Putamen (tissue), 1 donor: ENCODE measurements at places on chromosomes 16 and 17.

- DNase-seq = no peak
Observed at GRCh38 chr16:62408760-62409159, 372.5 kb upstream of the CDH8 start.

DNA sequence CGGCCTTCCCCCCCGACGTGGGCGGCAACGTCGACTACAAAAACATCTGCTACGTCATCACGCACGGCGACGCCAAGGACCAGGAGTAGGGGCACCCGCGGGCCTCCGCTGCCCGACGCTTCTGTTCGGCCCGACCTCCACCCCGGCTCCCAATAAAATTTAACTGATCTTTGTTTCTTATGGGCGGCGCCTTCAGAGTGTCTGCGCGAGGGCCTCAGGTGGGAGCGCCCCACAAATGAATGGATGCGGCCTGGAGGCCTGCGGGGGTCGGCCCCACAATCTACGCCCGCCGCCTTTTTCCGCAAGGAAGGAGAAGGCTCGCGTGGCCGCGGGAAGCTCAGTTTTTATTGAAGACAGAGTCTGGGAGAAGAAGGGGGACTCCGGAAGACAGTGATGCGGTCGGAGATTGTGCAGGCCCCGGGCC lies 3.2 kb downstream of the MYL11 start:
- DNase-seq = peak; percentile 92

DNA sequence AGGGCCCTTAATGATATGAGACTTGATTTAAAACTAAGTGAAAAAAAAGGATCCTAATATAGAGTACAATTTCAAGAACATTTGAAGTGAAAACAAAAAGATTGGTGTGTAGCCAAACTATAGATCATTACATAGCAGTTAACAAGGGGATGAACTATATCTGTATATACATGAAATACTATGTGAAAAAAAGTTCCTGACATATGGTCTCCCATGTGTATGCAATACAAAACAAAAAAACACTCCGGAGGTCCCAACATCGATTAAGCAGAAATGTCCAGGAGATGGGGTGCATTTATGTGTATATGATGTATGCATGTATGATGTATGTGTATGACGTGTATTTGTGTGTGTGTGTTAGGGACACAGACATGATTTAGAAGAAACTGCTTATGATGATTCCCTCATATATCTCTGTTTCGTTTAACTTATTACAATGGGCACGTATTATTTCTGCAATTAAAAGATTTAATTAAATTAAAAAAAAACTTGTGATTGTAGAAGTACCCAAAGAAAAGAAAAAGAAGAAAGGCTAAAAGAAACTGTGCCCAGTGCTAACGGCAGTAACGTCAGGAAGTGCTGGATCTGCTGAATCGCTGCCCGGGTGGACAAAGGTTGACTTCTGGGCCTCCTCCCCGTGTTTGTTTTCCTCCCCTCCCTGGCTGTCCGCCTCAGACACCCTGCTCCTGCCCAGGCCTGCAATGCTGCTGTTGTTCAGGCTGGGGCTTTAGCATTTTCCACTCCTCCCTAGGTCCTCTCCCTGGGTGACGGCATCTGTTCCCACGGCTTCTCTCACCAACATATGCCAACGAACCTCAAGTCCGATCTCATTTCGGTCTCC lies 36.9 kb downstream of the TBX4 start:
- DNase-seq = no peak

DNA sequence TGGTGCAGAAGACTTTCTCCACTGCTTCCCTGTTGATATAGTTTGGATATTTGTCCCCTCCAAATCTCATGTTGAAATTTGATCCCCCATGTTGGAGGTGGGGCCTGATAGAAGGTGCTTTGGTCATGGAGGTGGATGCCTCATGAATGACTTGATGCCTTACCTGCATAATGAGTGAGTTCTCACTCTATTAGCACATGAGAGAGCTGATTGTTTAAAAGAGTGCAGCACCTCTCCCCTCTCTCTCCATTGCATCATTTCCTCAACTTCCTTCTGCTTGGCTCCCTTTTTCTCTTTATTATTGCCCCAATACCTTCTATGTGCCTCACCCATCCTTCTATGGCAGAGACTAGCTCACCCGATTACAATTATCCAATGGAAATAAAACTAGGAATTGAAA lies 90.8 kb upstream of the COX10 start:
- no peak for DNase-seq

- no peak for DNase-seq
Observed at GRCh38 chr17:72333570-72333969, 212.8 kb downstream of the SOX9 start.
